Epithelial cell of alveolus of lung (primary cell): ENCODE measurements at places on chromosomes 6 and 20. TPM values are rescaled to one million over a fixed set of nuclear protein-coding genes. Genes with fewer than 3 reads are reported as not detected.

LY86 gene
- total RNA-seq, result not detected in 2 replicates

CTNNBL1 gene
- total RNA-seq, result 20.6 and 24.3 TPM in 2 replicates

MOXD1 gene
- total RNA-seq, result 16.0 and 20.6 TPM in 2 replicates

TFAP2A gene
- total RNA-seq, result under 0.01 TPM in 1 of 2 replicates, not detected in the other

BANF2 gene
- not detected in 2 replicates for total RNA-seq

ANGPT4 gene
- not detected in 2 replicates for total RNA-seq

SLC22A7 gene
- not detected in 2 replicates for total RNA-seq

TSBP1 gene
- not detected in 2 replicates for total RNA-seq

FLRT3 gene
- total RNA-seq, result 4.8 and 7.7 TPM in 2 replicates

MDFI gene
- total RNA-seq, result 38.1 and 123 TPM in 2 replicates

LRRC1 gene
- 8.9 and 10.8 TPM in 2 replicates for total RNA-seq

PLN gene
- not detected in 2 replicates for total RNA-seq

SLC35A1 gene
- total RNA-seq, result 11.9 and 13.7 TPM in 2 replicates

CLDN20 gene
- not detected in 2 replicates for total RNA-seq

PAX1 gene
- not detected in 2 replicates for total RNA-seq

TMEM244 gene
- total RNA-seq, result not detected in 2 replicates

CYP39A1 gene
- 1.9 and 3.4 TPM in 2 replicates for total RNA-seq

SYCP2L gene
- 0.13 TPM in 1 of 2 replicates, not detected in the other for total RNA-seq

RCAN2 gene
- total RNA-seq, result 5.3 and 5.9 TPM in 2 replicates

EEF1A2 gene
- 1.3 and 1.4 TPM in 2 replicates for total RNA-seq

SYNDIG1 gene
- 0.78 and 1.8 TPM in 2 replicates for total RNA-seq

OR2B3 gene
- not detected in 2 replicates for total RNA-seq

NFS1 gene
- 26.5 and 28.0 TPM in 2 replicates for total RNA-seq
